ENCODE measurements at places on chromosomes 5 and 9.

DNA sequence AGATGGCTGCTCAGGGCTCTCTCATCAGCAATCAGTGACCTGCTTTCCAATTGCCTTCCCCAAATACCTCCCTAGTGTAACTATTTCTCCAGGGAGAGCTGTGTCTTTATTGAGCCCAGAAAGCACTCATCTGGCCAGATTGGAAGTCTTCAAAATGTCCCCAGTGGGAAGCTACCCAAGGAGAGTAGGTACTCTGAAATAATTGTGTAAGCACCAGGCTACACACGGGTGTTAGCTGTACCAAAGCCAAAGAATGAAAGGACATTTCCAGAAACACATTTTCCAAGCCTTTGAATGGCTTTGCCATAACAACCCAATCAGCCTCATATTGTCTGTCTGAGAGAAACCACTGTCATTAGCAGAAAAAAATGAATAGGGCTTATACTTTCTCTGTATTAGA lies 318.8 kb downstream of the FAM170A start:
- DNase-seq = no peak

DNA sequence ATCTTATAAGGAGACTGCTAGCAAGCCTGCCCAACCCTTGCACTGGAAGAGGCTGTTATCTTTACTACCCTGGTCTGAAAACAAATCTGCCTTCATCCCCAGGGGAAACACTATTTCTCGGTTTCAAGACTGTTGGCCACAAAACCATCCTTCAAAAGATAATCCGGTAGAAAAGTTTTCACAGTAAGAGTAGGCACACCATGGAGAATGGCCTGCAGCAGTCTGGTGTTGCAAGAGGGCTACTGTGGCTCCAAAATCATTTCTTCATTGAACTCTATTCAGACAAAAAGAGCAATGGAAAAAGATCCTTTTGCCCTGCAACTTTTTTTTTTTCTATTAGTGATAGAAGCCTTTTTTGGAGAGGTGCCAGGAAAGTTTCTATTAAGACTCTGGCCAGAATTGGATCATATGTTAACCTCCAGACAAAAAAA lies 163.9 kb downstream of the ARHGEF28 start:
- no peak for DNase-seq

DNA sequence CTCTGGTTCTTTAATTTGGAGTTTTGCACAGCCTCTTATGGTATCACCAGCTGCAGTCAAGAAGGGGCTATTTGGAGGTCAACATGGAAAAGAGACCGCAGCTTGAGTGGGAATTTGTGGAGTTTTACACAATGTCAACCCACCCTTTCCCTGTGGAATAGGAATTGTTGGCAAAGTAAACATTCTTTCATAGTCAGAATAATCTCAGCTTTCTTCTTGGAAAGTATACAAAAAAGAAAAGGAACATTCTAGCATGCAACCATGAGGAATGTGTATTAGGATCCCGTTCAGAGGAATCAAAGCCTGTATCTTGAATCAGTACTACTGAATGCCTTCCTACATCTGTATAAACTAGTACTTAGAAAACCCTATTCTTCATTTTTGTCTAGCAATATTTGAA lies 107.6 kb downstream of the LURAP1L start:
- DNase-seq = peak; percentile 11

GRCh38 chr5:151132963-151133362 lies 24.6 kb downstream of the ANXA6 start:
- no peak for DNase-seq

- DNase-seq = no peak
Measured at GRCh38 chr9:101037430-101037829, 8.9 kb downstream of the PLPPR1 start.

DNA sequence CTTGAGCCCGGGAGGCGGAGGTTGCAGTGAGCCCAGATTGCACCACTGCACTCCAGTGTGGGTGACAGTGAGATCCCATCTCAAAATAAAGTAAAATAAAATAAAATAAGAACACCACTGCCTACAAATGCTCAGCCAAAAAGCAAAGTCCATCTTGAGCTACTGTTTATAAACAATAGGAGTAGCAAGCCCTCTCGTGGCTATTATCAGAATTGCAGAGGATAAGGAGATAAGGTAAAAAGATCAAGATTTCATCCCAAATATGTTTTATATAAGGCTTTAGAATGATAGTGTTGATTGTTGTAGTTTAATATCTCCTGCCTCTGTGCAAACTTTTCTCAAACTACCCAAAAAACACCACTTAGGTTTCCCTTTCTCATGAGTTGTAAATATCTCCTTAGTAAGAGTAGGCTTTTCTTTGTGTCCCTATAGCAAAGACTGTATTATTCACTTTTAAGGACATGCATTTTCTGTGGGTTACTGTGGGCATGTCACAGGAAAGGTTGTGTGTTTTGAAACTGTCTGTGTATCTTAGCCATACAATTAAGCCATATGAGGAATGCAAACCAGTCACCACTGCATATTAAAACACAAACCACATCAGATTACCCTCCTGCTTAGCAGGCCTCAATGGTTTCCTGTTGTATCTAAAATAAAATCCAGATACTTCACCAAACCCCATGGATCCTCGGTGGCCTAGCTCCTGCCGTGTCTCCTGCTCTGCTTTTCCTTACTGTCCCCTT lies 31.8 kb upstream of the CKS2 start:
- peak; percentile 61 for DNase-seq

GRCh38 chr5:154165886-154166285 lies 24.6 kb upstream of the GALNT10 start:
- no peak for DNase-seq

DNA sequence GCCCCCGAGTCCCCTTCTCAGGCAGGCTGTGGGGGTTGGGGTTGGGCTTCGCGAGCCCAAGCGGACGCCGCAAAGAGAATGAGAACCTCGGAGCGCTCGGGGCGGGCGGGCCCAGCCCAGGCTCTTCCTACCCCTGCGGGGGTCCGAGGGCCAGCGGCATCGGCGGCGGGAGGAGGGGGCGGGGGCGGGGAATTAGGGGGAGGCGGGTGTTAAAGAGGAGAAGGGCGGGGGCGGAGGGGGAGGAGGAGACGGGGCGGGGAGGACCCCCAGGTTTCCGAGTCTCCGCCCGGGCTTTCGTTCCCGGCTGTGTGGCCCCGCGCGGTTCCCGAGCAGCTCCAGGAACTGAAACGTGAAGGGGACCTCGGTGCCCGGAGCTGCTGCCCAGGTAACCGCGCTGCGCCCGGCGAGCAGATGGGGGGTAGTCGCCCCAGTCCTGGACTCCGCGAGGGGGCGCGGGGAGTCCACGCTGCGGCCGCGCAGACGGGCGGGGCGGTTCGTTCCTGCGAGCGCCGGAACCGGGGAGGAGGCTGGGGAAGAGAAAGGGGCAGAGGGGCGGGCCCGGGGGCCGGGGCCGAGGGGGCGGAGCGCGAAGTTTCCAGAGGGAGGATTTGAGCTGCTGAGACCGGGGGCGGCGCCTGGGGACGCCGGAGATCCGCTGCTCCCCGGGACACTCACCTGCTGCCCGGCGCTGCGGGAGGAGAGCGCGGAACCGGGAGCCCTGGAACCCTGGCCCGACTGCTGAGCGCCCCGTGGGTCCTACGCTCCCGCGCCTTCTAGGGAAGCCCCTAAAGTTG lies 38.4 kb upstream of the PLEKHG4B start:
- no peak for DNase-seq

GRCh38 chr9:130029223-130029973 lies 13.6 kb downstream of the FNBP1 start:
- no peak for DNase-seq
